ENCODE measurements at places on chromosomes 11 and 22.

- DNase-seq: no peak
Observed at GRCh38 chr11:35794333-35794732, 131.8 kb downstream of the TRIM44 start.

GRCh38 chr11:42066113-42066512 is 606.7 kb upstream of the LRRC4C start:
- DNase-seq: no peak

- no peak for DNase-seq
Observed at GRCh38 chr11:13375798-13376197, 87.2 kb downstream of the BTBD10 start.

GRCh38 chr11:71286701-71287643 is 34.6 kb upstream of the SHANK2 start:
- no peak for DNase-seq

GRCh38 chr22:47011859-47012258 is 249.4 kb downstream of the TBC1D22A start:
- no peak for DNase-seq

- no peak for DNase-seq
Observed at GRCh38 chr11:69454018-69454417, 27.4 kb upstream of the LINC01488 start.

GRCh38 chr11:68021167-68021787 is 9.2 kb upstream of the NDUFS8 start:
- no peak for DNase-seq

- no peak for DNase-seq
Observed at GRCh38 chr11:33064033-33064825, 24.9 kb downstream of the TCP11L1 start.

DNA sequence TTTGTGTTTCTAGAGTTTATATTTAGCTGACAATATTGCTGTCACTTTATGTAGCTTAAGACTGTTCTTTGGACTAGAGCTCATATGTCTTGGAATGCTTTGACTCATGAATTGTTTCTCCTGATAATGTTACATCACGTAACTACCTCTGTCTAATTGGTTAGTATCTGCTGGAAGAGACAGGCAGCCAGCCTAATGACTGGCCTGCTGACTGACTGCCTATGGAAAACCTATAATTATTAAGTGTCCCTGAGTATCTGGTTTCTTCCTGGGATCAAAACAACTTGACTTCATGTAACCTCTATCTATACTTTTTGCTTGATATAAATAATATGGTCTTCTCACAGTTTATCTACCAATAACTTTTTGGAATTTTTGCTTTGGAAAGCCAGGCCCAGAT is 9.4 kb downstream of the SOX6 start:
- no peak for DNase-seq

- no peak for DNase-seq
Observed at GRCh38 chr11:106624377-106624776, 393.9 kb downstream of the GUCY1A2 start.

DNA sequence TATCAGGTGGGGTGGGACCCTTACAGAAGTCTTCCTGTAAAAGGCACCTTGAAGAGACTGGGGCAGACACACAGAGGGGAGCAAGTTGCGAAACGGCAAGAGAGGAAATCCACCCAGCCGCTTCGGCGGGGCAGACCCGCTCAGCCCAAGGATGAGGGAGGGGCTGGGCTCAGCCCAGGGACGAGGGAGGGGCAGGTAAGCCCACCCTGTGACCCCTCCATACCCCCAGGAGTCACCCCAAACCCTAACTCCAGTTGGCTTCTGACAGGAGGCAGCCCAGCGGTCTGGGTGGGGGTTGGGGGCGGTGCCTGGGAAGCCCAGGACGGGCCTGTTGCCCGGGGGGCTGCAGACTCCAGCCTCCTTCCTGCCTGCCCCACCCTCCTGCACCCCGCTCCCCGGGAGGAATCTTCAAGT is 965 bp downstream of the OSBPL5 start:
- no peak for DNase-seq

DNA sequence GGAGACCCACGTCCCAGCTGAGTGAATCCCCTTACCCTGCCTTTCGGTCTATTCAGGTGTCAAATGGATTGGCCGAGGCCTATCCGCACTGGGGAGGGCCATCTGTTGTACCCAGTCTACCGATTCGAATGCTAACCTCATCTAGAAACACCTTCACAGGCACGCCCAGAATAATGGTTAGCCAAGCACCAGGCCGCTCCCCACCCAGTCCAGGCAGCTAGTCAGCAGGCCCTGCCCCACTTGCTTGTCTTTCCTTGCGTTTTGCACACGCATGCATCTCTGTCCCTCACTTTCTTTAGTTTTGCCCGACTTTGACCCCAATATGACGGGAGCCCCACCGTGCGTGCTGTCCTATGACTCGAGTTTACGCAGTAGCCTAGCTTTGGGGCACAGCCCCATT is 31.7 kb downstream of the PARVB start:
- DNase-seq: no peak

- DNase-seq: no peak
Observed at GRCh38 chr11:8830641-8831040, 80.3 kb upstream of the AKIP1 start.

DNA sequence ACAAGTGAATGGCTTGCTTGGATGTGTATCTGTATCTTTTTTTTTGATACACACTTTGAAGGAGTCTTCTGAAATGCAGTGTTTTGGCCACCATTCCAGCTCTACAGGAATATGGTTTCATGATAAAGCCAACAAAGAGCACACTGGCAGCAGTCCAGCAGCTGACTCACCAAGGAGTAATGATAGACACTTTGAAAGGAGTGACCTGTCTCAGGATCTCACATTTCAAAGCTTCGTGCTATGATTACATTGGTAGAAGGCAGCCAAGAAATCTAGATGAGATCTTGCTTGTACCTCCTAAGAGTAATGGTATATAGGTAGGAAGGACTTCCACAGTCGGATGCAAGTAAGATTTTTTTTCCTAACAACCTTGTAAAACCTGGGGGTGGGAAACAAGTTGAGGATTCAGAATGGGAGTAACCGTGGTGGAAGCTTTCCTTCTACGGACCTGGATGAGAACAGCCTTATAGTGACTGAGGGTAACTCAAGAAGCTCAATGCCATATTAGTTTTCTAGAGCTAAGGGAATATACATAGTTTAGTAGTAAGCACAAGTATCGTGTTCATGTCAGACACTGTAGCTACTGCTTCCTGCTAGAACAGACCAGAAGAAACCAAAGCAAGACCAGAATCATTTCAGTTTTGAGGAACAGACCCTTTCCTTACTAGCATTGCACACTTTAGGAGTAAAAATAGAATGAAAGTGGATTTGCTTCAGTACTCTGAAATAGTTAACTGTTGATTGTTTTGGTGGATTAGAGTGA is 25.0 kb downstream of the MTMR3 start:
- DNase-seq: no peak

GRCh38 chr11:126546694-126547093 is 191.2 kb downstream of the ST3GAL4 start:
- no peak for DNase-seq

DNA sequence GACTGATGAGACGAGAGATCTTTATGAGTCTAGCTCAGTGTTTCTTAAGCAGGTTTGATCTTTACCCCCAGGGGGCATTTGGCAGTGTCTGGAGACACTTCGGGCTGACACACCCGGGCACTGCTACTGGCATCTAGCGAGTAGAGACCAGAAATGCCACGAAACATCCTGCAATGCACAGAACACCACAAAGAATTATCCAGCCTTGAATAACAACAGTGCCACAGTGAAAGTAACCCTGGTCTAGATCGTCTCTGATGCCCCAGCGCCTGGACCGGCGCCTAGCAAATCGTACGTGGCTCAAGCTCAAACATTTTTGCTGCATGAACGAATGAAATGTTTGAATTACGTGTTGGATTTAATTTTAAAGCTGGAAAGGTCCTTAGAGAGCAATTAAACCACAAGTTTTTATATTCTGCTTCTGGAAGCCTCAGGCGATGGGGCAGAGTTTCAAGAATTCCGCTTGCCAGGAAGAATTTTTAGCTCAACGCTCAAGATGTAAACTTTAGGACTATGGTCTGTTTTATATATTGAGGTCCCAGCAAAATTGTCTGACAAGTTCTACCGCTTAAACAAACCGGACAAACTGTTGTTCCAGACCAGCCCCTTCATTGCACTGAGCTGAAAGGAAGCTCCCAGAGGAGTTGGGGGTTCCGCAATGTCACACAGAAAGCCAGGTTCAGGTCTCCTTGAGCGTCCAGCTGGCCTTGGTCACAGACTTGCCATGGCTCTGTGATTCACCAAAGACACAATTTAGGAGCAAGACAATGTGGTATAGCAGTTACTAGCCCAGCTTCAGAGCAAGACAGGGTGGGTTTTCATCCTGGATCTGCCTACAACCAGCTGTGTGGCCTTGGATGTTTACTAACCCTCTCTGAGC is 44.2 kb upstream of the SMTN start:
- no peak for DNase-seq

GRCh38 chr11:59448484-59448883 is 8.3 kb upstream of the OR4D6 start:
- DNase-seq: no peak

DNA sequence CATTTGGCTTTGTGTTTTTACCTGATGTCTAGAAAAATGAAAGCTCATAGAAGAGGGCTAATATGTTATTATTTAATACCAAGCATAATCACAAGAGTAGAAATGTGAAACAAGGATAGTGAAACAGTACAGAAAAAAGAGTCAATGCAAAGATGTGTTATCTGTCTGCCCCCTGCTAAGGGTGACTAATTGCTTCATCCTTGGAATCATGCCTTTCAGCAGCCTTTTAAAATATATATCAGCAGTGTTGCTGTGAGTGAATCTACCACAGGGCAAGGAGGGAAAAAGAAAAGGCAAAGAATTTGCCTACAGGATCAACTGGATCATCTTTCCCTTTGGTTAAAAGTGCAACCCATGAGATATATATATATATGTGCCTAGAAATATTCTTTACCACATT is 867.2 kb upstream of the RAG2 start:
- DNase-seq: no peak

DNA sequence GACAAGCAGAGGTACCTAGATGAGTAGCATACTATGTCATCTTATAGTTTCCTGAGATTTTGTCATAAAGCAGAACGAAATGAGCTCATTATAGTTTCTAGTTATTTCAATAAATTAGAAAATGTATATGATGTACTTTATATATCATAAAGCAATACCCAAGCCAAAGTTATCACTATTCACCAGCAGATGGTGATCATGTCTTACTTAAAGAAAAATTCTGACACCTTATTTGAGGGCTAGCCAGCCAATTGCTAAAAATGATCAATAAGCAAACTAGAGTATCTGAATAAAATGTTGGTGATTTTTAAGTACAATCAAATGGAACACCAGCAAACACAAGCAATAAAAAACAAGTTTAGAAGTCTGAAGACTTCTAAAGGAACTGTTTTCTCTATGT is 44.1 kb downstream of the RSF1 start:
- peak; percentile 15 for DNase-seq

DNA sequence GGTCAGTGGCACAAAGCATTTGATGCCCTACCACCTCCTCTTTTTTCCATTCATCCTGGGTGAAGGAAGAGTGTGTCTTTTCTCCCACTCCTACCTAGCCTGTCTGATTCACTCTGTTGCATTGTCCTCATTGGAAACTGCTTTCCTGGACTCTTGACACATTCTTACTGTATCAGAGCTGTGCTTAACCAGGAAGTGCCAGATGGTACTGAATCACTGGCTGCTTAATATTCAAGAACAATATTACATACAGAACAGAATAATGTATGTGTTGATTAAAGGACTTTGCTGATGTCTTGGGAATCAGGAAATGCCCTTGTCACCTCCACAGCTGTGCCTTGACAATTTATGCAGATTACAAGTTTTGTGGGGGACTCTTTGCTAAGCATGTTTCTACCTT is 44.4 kb downstream of the SVIP start:
- no peak for DNase-seq

DNA sequence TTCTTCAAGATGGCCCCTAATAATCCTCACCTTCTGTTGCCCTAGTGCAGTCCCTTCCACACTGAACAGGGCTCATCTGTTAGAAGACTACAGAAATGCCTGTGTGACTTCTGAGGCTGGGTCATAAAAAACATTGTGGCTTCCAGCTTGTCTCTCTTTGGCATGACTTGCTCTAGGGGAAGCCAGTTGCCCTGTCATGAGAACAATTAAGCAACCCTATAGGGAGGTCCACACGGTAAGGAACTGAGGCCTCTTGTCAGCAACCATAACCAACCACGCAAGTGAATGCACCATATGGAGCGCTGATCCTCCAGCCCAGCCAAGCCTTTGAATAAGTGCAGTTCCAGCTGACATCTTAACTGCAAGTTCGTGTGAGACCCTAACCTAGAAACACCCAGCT is 2.6 kb downstream of the LIPT2 start:
- no peak for DNase-seq

- DNase-seq: peak; percentile 59
Observed at GRCh38 chr11:68342459-68343158, 30.2 kb downstream of the LRP5 start.

- DNase-seq: peak; percentile 28
Observed at GRCh38 chr11:77127920-77128691, at the start of gene MYO7A. Gene MYO7A (plus strand): TSS chr11:77128246. CDS start chr11:77130635, 2,389 bp downstream.

Data from NCI-H526 treated with DMSO at 0.1 percent for 48 hours (cell line).